ENCODE measurements at places on chromosomes 3 and 15. TPM values are rescaled to one million over a fixed set of nuclear protein-coding genes. Genes with fewer than 3 reads are reported as not detected.

GRCh38 chr15:64690008-64690407 is 85.4 kb downstream of the RBPMS2 start:
- DNase-seq: no peak

DNA sequence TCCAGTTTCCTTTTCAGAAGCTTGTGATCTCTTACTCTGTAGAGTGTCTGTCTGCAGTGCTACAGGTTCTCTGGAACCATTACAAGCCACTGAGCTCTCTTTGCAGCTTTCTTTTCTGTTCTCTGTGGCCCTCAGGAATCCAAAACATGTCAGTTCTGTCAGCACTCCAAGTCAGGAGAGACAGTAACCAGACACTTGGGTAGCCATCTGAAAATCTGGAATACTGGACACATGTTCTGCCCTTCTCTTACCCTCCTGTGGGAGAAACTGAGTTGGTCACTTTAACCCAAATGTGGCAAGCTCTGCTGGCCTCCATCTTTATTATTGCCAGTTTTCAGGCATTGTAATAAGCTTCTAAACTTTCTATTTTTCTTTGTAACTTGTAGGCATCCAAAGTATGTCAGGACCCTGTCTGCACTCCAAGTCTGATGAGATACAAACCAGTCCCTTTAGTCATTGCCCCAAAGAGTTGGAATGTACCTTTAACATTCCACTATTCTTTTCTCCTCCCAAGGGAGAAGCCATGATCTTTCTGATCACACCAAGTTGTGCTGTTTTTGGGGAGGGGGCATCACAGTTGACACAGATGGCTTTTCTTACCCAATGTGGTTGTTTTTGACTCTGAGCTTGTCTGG is 183.7 kb downstream of the DPH6 start:
- peak; percentile 47 for DNase-seq

GRCh38 chr3:190016966-190017365 is 103.7 kb downstream of the P3H2 start:
- no peak for DNase-seq

DNA sequence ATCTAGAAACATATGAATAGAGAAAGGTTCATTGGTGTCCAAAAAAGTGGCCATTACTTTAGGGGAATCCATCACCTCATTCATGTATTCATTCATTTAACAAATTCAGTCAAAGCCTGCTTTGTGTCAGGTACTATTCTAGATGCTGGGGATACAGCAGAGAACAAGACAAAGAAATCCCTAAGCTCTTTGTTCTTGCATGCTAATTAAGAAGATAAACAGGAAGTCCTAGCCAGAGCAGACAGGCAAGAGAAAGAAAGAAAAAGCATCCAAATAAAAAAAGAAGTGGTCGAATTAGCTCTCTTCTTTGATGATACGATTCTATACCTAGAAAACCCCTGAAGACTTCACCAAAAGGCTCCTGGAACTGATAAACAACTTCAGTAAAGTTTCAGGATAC is 12.4 kb upstream of the ZMAT3 start:
- no peak for DNase-seq

- DNase-seq: no peak
Measured at GRCh38 chr15:62510791-62511190, 345.7 kb upstream of the C2CD4B start.

DNA sequence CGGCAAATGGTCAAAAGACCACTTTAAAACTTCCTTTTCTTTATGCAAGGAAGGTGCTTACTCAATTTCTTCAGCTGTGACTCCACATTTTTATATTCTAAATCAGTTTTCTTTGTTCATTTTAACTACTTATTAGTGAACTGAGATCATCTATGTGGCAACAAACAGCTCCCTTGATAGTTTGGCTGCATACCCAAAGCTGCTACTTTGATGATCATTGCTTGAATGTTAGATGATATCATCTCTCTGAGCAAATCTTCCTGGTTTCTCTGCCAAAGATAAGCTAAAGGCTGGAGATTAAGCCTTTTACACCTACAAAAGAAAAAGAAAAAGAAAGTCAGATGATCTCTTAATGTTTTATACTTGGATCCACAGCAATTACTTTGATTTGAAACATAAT is 95.5 kb downstream of the DPH6 start:
- DNase-seq: peak; percentile 35

DNA sequence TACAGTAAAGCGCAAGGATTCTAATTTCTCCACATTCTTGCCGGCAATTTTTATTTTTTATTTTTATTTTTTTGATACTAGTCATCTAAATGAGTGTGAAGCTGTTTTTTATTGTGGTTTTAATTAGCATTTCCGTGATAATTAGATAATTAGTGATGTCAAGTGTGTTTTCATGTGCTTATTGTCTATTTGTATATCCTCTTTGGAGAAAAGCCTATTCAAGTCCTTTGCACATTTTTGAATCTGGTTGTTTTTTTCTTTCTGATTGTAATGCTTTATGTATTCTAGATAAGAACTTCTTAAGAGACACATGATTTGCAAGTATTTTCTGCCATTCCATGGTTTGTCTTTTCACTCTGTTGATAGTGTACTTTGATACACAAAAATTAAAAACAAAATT is 16.1 kb downstream of the CTDSPL2 start:
- no peak for DNase-seq

- peak; percentile 86 for DNase-seq
Measured at GRCh38 chr3:37935756-37936666, 54.6 kb upstream of the VILL start.

GRCh38 chr15:47817969-47818548 is 100.8 kb downstream of the SEMA6D start:
- DNase-seq: no peak

- DNase-seq: no peak
Measured at GRCh38 chr3:128496019-128496601, 3.1 kb upstream of the GATA2 start.

GRCh38 chr3:33093847-33094246 is 3.1 kb downstream of the GLB1 start:
- DNase-seq: no peak

DNA sequence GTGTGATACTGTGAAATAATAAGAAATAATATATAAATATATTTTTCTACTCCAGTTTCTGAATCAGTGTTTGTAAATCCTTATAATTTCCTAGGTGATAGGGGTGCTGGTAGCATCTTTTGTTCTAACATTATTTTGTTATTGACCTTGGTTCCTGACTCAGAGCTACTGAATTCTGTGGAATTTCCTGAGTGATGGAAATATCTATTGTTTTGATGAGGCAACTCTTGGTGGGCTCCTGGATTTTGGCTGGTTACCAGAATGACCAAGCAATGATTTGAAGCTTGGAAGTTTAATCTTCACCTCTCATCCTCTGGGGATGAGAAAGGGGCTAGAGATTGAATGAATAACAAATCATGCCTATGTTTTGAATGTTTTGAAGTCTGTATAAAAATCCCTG is 377.3 kb downstream of the LPP start:
- peak; percentile 33 for DNase-seq

GOLGA8M gene
- total RNA-seq: 0.42 TPM

GOLGA6L4 gene
- 1.2 TPM for total RNA-seq

THBS1 gene
- 8,191 TPM for total RNA-seq

Data from HFFc6 (cell line).